ENCODE measurements at places on chromosomes 16 and 17.

DNA sequence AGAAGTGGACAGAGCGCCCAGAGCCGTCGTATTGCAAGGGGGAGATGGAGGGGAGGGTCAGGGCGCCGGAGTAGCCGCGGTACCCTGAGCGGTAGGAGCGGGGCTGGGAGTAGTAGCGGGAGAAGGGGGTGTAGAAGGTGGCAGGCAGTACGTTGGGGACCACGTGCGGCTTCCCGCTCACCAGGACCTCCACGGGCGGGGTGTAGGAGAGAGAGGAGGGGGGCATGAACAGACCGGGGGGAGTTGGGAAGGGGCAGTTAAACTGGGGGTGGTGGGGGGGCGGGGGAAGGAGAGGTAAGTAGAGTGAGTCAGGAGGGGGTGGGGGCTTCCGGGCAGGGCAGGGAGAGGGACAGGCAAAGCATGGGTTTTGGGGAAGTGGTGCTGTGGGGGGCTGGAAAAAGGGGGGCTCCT, 16.8 kb downstream of the ST6GALNAC2 start:
- no peak for DNase-seq

DNA sequence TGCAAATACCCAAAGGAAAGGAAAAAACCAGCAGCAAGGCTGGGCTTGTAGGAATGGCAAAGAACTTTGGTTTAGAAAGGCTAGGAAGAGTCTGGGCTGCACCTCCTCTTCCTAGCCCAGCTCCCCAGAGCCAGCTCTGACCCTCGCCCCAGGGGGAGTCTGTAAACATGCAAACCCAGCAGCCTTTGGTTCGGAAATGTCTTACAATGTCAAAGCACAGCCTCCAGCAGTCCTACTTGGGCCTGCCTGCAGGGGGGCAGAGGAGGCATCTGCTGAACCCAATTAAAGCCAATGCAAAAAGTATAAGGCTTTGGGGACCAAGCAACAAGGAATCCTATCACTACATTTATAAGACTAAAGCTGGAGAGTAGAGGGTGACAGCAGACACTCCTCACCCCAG, 5.0 kb upstream of the FTSJ3 start:
- no peak for DNase-seq

- no peak for DNase-seq
Measured at GRCh38 chr16:84448444-84448843, 56.0 kb downstream of the MEAK7 start.

DNA sequence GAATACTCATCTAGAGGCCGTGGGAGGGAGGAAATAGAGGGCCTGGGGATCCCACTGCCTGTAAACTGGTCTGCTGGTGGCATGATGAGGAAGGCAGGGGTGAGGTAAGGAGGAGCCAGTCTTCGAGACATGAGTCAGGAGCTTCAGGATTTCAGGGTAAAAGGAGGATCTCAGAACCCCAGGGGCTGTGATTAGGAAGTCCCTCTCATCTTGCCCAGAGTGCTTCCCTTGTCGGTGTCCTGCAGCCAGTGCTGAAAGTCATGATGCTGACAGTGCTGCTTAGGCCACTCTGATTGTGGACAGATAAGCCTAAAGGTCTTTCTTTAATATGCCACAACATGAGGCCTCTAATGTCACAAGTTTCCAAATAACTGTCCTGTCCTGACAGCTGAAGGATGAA, 29.6 kb downstream of the COG4 start:
- DNase-seq: no peak

- no peak for DNase-seq
Measured at GRCh38 chr16:4682084-4682591, 11.2 kb upstream of the NUDT16L1 start.

DNA sequence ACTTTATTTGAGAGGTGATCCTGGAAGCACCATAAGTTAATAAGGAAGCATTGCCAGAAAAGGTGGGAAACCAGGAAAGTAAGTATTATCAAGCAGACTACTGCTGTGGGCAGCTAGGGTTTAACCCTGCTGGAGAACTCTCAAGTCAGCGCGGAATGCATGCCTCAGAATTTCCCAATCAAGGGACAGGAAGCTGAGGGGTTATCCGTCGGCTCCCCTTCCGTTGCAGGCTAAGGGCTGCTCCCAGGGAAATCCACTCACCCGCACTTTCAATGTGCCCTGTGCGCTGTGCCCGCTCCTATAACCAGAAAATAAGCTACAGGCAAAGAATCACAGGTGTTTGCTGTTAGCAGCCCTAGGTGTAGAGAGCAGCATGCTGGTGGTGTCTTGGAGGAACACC, 138.5 kb upstream of the CACNG3 start:
- DNase-seq: no peak

DNA sequence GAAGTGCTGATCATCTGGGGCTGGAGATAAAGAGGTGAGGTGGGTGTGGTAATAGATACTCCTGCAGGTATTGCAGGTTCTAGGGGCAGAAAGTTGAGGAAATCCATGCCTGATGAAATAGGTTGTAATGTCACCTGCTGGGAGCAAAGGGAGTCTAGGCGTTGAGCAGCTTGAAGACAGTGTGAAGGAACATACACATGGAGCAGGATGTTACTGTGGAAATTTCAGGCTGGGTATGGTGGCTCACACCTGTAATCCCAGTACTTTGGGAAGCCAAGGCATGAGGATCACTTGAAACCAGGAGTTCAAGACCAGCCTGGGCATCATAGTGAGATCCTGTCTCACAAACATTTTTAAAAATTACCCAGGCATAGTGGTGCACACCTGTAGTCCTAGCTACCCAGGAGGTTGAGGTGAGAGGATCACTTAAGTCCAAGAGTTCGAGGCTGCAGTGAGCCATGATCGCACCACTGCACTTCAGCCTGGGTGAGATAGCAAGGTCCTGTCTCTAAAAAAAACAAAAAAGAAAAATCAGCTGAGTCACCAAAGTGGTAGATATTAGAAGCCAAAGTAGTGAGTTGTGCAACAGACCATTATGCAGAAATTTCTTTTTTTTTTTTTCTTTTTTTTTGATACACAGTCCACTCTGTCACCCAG, 9.1 kb upstream of the CRYBA1 start:
- DNase-seq: peak; percentile 69

- no peak for DNase-seq
Measured at GRCh38 chr16:20348365-20349185, 3.9 kb downstream of the UMOD start.
